Activated T-helper 1 cell treated with anti-CD3 and anti-CD28 coated beads, Interleukin-2, amount 50 U/mL, for 16 hours (primary cell): ENCODE measurements at places on chromosomes 4 and X.

- no peak for DNase-seq
Measured at GRCh38 chr4:81921751-81922159, 450.0 kb upstream of the RASGEF1B start.

DNA sequence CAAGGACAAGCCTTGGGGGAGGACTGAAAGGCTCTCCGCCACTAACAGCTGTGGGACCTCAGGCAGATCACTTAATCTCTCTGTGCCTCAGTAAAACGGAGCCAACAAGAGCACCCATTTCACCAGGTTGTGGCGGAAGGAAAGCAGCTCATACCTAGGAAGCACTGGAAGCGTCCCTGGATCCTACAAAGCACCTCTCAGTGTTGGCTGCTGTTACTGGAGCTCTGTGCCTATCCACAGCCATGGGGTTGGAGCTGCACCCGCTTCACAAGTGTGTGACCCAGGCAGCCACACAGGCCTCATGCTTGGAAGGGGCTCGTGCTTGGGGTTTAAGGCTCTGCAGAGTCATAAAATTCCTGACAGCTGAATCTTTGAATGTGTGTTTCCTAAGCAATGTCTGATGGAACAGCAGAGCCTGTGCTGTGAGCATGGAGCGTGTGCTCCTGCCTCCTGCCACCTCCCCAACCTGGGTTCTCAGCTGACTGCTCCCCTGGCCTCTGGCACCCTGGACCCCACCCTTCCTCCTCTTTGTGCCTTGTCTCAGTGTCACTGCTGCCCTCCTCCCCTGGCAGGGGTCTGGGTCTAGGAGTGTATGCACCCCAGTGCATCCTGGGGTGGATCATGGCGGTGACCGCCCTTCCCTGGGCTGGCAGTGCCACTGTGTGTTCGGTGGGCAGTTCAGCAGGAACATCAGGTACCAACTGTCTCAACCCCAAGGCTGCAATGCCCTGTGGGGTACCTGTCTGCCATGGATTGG is 14.4 kb upstream of the MAN2B2 start:
- no peak for DNase-seq

GRCh38 chr4:83858131-83858530 is 322.2 kb downstream of the GPAT3 start:
- no peak for DNase-seq

- DNase-seq: no peak
Measured at GRCh38 chr4:125070861-125071260, 243.9 kb upstream of the FAT4 start.

DNA sequence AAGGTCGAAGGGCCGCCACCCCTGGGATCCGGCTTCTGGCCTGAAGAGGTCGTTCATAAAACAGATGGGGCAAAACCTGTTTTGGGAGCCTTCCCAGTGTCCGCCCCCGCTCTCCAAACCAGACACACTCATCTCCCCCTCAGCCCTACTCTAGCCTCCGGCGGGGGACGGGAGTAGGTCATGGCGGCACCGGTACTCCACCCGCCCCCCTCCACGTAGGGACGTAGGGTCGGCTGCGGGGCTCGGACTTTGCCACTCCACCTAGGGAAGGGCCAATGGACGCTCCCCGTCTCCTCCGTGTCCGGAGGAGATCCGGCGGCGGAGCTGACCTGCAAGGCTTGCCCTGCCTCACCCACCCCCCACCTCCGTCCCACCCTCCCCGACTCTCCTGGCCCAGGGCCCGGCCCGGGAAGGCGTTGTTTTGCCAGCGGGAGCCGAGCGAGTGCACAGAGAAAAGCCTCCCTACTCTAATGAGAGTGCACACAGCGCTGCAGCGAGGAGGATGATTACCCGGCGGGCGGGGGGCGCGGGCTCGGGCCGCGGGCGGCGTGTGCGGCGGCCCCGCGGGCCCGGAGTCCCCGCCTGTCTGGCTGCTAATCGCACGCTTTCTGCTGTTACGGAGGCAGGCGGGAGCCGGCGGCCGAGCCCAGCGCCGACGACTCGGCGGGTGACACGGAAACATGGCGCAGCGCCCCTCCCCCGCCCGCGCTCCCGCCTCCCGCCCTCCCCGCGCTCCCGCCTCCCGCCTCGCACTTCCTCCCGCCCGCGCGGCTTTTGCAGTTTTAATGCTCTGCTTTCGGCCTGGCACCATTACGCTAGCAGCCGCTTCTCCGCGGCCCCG is 8.3 kb upstream of the BCOR start:
- peak; percentile 44 for DNase-seq

- no peak for DNase-seq
Measured at GRCh38 chrX:150763810-150764209, 70.6 kb downstream of the MTMR1 start.

- no peak for DNase-seq
Measured at GRCh38 chr4:79209081-79209480, 116.8 kb downstream of the NAA11 start.

- no peak for DNase-seq
Measured at GRCh38 chr4:61375301-61375700, 175.2 kb downstream of the ADGRL3 start.

GRCh38 chr4:3305610-3306371 is 13.0 kb downstream of the RGS12 start:
- DNase-seq: no peak

- no peak for DNase-seq
Measured at GRCh38 chrX:120559804-120560203, 958 bp downstream of the CUL4B start.

DNA sequence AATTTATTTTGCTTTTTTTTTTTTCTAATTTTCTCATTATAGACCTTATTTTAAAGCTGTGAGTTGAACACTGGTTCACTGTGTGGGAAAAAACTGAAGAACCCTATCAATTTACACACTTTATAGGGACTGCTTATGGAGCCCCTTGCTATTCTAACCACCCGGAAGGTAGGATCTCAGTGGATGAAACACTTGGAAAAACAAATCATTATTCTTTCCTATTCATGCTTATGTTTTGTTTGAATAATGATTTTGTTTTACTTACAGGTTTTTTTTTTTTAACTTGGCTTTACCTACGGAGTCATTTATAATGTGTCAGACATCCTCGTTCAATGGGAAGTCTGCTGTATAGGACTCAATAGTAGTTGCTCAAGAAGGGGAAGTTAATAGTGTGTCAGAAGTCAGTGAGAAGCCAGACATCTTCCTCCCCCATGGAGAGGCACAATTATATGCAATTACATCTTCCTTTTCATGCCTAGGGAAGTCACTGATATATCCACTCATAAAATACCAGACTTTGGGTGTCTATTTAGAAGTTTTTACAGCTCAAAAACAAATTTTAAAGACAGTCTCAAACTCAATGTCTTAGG is 113.2 kb downstream of the ARSF start:
- no peak for DNase-seq

DNA sequence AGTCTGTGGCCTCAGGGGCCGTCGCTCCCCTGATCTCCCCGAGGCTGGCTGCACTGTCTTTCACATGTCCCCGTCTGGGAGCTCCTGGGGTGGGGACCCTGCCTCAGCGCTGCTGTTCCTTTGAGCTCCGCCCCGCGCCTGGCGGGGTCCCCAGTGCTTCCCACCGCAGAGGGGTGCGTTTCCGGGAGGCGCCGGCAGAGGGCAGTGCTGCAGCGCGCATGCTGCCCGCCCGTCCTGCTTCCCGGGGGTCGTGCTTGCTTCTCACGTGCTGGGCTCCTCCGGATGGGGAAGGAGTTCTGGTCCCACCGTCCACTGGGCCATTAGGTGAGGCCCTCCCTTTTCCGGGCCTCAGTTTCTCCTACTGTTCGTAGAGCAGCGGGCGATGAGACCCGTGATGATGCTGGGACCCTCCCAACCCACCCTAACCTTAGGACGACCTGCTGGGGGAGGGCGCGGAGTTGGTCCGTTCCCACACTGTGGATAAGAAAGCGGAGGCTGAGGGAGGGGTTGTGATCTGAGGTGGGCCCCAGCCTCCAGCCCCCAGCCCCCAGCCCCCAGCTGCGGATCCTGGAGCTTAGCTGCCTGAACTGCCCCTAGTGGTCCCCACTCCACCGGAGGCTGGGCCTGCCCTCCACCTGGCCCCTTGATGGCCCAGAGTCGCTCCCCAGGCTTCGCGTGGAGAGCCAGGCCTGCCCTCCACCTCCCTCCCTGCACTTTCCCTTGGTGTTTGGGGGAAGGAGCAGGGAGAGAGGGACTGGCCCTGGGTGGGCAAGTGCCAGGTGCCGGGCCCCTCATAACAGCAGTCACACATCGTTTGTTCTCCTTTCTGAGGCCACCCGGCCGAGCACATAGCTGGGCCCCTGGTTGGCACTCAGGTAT is 15.3 kb downstream of the CPZ start:
- no peak for DNase-seq

- DNase-seq: peak; percentile 51
Measured at GRCh38 chr4:2041239-2042130, 17.6 kb upstream of the NAT8L start.

DNA sequence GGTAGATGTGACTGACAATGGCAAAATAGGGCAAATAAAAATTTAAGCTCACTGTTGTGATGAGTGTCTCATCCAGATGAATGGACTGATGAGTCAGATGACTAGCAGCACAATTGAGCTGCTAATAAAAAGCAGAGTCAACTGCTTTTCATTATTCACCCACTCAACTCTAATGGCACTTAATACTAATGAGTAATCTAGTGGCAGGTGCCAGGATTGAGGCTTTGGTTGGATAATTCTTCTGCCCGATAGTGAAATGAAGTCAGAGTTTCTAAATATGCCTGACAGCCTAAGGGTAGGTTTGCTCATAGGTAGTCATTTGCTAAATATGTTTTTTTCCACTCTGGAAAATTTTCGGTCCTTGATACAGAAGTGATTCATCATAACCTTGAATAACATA is 10.4 kb downstream of the OGT start:
- no peak for DNase-seq

GRCh38 chr4:133720001-133720400 is 481.6 kb downstream of the PABPC4L start:
- DNase-seq: no peak

DNA sequence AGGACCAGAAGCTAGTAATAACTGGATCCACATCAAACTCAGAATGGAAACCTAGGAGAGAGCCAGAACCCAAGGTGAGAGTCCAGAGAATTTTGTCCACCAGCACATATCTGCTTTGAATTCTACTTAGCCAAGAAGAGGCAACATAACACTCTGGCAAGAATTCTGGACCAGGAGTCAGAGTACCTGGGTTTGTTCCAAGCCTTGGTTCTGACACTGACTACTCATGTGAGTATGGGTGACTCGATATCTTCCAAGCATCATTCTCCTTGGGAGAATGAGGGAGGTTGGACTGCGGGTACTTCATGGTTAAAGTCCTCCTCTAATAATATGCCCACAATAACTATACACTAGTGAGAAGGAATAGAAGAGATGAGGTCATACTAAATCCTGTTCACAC is 144.0 kb upstream of the JADE1 start:
- DNase-seq: no peak

- peak; percentile 17 for DNase-seq
Measured at GRCh38 chrX:120213438-120214265, 37.0 kb upstream of the ZBTB33 start.

DNA sequence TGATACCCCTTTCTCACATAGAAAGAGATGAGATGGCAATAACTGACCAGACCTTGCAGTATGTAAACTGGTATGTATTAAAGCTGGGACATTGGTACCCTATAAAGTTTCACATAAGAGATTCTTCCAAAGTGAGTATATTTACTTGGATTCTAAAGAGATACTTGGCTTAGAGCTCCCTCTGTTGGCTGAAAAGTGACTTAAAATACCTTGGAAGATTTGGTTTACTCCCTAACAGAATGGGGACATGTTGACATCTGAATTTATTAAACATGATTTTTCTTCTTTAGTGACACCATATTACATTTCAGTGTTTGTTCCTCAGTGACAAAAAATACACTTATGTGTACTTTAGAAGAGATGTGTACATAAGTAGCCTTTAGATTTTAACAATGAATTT is 47.9 kb upstream of the RGN start:
- DNase-seq: no peak

GRCh38 chr4:138202686-138203085 is 39.5 kb downstream of the SLC7A11 start:
- no peak for DNase-seq

GRCh38 chr4:74308215-74308614 is at the start of gene EPGN:
Gene EPGN, plus strand, starts transcription at chr4:74308470. Its CDS starts 64 bp downstream, at chr4:74308534.
- DNase-seq: no peak

DNA sequence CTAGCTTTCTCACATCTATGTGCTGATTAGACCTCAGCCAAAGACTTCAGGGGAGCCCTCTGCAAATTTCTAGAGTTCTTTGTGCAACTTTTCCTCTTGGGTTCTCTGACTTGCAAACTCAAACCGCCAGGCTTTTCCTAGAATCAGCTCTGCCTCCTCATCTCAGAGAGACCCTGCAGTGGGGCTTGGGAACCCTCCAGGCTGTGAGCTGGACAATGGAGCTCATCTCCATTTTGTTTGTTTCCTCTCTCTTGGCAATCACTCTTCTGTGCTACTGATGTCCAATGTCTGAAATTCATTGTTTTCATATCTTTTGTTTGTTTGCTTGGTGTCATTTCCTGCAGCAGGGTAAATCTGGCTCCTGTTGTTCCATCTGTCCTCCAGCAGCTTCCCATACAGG is 33.0 kb downstream of the GYPB start:
- DNase-seq: no peak

GRCh38 chr4:39472396-39472795 is 13.5 kb downstream of the LIAS start:
- DNase-seq: no peak

GRCh38 chrX:145856181-145856580 is 38.6 kb downstream of the SLITRK2 start:
- no peak for DNase-seq

- DNase-seq: no peak
Measured at GRCh38 chr4:24433515-24434214, 150.7 kb downstream of the DHX15 start.

DNA sequence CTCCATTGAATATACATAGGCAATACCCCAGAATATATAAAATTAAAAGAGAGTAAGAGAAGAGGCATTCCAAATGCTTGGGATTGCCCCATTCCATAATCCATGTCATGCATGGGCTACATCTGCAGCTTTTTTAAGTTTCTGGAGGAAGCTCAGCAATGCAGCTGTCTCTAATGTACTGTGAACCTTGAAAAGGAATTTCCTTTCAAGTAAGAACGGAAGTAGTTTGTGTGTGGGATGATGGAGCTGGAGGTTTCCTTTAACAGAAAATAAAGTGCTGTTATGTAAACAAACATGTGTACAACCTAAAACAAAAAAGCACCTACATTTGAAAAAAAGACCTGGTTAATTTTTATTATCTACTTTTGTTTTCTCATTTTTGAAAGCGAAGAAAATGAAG is 303.5 kb downstream of the BMPR1B start:
- DNase-seq: no peak

DNA sequence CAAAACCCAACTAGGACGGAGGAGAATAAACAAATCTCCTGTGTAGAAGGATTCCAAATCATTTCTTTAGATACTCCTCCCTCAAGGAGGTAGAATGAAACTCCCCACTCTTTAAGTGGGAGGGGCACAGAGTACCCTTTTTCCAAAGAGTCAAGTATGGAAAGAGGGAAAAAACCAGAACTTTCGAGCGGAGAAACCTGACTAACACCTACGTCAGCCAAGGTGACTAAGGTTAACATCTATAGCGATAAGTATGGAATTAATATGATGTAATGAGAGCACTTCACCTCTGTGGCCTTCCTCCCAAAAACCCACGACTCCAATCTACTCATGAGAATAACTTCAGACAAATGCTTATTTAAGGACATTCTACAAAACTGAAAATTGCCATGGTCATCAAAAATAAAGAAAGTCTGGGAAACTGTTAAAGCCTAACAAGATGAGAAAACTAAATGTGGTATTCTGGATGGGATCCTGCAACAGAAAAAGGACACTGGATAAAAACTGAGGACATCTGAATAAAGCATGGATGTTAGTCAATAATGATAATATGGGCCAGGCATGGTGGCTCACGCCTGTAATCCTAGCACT is 157.0 kb upstream of the MAP3K15 start:
- no peak for DNase-seq
